Endodermal cell (in vitro differentiated cells): ENCODE measurements at places on chromosomes 12 and 14. TPM values are rescaled to one million over a fixed set of nuclear protein-coding genes. Genes with fewer than 3 reads are reported as not detected.

DNA sequence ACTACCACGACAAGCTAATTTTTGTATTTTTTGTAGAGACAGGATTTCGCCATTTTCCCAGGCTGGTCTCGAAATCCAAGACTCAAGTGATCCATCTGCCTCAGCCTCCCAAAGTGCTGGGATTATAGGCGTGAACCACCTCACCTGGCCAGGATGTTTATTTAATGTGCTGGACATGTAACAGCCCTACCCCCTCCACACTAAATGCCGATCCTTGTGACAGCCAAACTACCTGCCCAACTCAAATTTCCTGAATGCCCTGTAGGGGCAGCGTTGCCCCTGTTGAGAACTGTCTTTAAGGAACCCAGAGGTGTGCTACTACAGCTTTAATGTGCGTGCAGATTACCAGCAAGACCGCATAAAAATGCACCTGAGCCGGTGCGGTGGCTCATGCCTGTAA, 48.1 kb downstream of the KCNK13 start:
- peak; percentile 80 for DNase-seq

DNA sequence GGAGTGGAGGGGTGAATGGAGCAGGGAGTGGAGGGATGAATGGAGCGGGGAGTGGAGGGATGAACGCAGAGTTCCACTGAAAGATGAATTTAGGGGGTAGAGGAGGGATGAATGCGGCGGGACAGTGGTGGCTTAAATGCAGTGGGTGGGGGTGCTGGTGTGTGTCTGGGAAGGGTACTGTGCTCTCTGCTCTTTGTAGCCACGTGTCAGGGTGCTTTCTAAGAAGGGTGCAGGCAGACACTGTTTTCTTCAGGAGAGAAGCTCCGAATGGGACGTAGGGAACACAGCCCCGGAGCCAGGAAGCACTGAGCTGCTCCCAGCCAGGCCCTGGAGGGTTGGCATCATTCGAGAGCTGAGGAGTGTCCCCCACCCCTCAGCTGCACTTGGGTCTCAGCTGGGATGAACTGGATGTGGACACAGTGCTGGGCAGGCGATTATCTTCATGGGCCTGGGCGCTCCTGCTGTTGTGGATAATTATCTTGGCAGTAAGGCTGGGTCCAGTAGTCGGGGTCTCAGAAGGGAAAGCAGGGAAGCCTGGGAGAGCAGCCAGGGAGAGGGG, 9.5 kb upstream of the CEP170B start:
- no peak for DNase-seq

DNA sequence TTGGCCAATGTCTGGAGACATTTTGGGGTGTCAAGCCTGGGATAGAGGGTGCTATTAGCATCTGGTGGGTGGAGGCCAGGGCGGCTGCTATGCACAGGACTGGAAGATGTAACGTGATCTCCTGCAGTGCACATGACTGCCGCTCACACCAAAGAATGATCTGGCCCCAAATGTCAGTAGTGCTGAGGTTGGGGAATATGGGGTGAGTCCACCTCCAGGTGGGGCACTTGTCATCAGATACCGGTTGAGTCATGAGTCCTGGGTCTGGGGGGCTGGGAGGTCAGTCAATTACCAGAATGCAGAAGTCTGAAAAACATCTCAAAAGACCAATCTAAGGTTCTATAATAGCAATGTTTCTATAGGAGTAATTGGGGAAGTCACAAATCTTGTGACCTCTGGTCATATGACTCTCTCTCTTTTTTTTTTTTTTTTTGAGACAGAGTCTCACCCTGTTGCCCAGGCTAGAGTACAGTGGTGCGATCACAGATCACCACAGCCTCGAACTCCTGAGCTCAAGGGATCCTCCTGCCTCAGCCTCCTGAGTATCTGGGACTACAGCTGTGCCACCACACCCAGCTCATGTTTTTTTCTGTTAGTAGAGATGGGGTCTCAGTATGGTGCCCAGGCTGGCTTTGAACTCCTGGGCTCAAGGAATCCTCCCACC, 6.0 kb upstream of the SDSL start:
- no peak for DNase-seq

DNA sequence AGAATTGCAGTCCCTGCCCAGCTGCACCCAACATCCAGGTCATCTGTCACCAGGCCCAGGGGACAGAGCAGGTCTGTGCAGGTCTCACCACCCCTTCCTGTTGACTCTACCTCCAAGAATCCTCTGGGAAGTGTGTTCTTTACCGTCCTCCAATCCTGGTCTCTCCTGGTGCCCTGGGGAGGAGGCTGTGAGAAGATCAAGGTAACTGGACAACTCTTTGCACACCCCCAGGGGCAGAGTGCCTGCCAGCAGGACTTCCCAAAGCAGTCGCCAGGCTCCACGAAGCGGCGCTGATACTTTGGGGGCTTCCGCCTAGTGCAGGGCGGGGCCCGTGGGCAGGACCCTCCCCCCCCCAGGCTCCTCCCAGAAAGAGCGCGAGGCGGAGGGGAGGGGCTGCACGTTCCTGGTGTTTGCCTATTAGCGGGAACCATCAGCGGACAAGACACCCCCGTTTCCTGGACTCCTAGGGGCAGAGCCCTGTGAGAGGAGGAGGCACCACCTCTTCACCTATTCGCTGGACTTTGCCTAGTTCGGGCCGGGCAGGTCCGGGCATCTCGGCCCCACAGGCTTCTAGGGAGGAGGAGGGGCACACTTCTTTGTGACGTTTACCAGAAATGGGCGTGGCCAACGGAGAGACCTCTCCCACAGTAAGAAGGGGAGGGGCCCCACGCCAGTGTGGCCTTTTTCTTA, 918.0 kb downstream of the AACS start:
- DNase-seq, result peak; percentile 99

DNA sequence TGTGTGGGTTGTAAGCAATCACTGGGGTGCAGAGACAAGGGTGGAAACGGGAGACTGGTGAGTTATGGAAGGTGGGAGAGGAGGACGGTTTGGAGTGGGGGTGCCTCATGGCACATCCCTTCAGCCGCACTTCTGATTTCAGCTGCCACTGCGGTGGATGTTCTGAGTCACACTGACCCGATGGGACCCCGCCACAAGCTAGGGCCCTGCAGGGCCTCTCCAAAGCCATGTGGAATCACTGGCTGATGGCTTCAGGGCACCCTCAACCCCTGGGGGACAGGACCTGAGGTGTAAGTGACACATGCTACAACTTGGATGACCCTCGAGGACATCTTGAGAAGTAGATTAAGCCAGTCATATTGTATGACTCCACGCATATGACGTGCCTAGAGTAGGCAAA, 53.7 kb downstream of the GPR68 start:
- DNase-seq, result no peak

GRCh38 chr12:3594966-3595365, 104.0 kb downstream of the PRMT8 start:
- DNase-seq, result no peak

GRCh38 chr14:99436247-99437180, 44.1 kb downstream of the SETD3 start:
- DNase-seq, result no peak

DNA sequence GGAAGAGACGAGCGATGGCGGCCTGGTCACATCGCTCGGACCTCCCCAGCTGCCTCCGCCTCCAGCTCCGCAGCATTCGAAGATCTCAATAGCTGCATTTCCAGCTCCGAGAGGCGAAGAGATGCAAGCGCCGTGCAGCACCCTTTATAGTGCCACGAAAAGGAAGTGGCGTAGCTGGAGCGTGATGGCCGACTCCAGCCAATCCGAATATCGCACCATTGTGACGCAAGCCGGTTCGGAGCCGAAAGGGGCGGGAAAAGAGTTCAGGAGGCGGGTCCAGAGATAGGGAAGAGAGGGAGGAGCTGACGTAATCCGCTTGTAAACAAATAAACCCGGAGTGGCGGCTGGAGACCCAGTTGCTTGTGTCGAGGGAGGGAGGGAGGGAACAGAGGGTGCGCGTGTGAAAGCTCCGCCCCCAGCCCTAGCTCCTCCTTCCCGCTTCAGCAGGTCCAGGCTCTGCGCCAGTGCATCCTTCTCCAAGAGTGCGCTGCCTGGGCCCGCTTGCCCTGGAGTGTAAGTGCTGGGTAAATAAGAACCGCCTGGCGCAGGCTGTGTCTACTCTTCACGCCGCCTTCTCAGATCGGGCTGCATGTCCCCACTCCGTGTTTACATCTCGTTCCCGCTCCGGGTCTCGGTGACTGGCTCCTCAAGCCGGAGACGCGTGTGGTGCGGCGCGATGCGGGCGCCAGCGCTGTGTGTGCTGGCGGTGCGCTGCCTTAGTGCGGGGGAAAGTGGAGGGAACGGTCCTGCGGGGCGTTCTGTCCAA, at the start of gene BTG1:
Gene BTG1 (minus strand): TSS at position 116 of the 766 bp plus-strand sequence. CDS start 311 bp downstream, outside the sequence.
- DNase-seq, result peak; percentile 100

- DNase-seq, result no peak
These were observed 27.9 kb downstream of the ACTN1 start for GRCh38 chr14:68951035-68951797.

- no peak for DNase-seq
These were observed 49.3 kb downstream of the RAB35 start for GRCh38 chr12:120067084-120067869.

DNA sequence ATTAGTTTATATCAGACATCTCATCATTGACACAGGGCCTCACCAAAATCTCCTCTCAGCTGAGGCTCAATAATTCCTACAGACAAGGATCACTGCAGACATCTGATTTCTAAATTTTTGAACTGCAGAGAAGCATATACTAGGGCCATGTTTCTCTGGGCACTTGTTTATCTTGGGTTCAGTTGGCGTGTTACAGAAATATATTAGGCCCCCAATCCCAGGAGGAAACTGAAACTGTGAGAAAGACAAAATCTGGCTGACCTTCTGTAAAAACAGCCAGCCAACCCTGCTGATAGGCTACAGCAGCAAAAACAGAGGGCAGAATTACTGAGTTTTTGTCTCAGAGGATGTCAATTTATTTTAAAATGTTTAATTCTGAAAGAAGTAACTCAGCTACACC, 634.6 kb downstream of the ETNK1 start:
- DNase-seq, result no peak

DNA sequence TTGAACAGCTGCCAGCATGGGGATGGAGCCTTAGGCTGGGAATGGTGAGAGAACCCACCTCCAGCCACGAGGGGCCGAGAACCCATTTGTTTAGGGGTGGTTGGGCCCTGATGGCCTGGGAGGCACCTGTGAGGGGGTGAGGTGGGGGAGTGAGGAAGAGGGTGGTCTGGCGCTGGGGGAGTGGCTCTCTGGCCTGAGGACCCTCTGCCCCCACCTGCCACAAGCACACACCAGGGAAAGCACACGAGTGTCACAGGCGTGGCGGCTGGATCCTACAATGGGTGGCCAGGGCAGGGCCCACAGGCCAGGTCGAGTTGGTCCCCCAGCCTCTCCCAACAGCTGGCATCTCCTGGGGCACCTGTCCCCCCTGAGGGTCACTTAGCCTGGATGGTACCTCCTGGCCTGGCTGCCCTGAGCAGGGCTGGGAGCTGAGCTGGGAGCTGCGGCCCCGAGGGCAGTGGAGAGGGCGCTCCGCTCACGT, 340.5 kb downstream of the TMEM121 start:
- DNase-seq, result peak; percentile 5

DNA sequence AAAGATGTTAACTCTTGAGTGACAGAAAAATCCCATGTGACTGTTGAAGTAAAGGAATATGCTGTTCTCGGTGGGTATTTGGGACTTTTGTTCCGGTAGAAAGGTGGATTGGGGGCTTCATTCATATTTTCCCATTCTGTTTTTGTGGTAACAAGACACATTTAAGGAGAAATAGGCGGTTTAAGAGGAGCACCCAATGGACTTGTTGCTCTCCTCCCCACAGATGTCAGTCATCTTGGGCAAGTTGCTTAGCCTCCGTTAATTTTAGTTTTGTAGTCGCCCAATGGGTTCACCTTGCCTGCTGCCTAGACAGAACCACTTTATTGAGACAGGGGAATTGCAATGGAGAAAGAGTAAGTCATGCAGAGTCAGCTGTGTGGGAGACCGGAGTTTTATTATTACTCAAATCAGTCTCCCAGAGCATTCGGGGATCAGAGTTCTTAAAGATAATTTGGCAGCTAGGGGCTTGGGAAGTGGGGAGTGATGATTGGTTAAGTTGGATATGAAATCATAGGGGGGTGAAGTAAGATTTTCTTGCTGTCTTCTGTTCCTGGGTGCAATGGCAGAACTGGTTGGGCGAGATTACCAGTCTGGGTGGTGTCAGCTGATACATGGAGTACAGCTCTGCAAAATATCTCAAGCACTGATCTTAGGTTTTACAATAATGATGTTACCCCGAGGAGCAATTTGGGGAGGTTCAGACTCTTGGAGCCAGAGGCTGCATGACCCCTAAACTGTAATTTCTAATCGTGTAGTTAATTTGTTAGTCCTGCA, 50.3 kb downstream of the SLC38A1 start:
- DNase-seq, result no peak

DNA sequence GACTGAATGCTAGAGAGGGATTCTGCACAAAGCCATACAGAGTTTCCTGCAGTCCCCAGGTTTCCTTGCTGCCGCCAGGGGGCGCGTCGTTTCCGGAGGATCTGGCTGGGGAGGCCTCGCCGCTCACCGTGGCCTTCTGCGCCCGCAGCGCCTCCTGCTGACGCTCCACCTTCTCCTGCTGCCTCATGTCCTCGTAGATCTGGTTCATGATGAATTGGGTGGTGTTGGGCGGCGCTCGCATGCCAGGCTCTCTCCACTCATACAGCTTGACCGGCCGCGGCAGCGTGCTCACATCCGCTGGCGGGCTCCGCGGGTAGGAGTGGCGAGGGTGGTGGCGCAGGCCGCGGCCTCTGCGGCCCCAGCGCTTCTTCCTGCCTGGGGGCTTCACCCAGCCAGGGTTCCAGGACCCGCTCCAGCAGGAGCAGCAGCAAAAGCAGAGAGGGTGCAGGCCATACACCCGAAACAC, 987 bp downstream of the CCER1 start:
- peak; percentile 98 for DNase-seq

DNA sequence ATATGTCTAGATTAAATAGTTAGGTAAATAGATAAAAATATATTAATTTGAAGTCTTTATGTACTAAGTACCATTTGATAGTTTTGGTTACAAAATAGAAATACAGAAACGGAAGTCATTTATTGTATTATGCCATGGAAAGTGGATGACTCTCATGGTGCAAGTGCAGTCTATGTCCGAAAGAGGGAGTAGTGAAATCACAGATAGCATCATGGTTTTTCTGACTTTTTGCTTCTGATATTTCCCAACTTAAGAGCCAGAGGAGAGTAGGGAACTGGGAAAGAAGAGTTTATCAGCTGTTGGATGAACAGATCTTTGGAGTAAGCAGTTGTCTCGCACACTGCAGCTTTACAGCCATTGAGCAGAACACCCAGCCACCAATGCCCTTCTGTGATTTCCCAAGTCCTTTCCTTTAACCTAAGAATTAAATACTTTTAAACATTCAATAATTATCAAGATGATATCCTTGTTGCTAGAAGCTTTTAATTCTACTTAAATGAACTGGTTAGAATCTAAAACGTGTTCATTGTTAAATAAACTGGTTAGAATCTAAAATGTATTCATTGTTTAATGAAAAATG, 18.4 kb upstream of the SRGAP1 start:
- DNase-seq, result no peak

Gene PRH1
- total RNA-seq, result 13.4 to 16.2 TPM (median 14.6 TPM) in 3 replicates

Gene APOF
- not detected in 2 replicates for total RNA-seq

Gene CD27
- 0.44 TPM in 1 of 2 replicates, not detected in the other for total RNA-seq
